ENCODE measurements at places on chromosomes 2 and 18.

DNA sequence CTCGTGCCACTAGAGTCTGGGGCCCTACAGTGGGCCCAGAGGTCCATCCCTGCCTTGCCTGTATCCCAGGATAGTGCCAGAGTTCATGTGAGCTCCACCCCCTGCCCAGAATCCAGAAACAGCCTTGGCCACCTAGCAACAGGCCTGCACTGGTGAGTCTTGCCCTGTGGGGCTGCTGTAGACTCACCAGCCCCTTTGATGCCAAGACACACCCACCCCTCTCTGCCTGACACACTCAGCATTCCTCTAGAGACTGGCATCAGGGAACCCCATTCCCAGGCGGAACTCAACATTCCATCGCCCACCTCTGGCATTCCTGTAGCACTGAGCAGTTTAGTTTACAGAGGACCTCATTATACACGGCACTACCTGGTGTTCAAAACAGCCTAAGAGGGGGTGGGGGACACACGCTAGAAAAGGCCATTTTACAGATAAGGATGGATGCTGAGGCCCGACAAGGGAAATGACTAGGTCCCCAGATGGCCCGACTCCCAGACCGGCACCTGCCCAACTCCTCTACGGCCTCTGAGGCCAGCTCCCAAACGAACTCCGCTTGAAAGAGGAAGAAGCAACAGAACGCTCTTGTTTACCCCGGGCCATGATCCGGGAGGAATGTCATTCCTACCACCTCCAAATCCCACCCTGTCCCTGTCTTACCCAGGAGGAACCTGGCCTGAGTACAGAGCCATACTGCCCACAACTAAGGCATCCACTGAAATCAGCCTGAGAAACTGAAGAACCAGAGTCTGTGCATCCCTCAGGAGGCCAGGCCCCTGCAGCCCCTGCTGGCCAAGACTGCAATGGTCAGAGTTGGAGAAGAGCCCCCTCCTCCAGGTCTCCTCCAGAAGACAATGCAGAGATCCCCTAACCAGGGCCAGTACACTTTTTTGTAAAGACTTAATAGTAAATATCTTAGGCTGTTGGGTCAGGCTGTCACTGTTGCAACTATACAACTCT is 180.2 kb downstream of the TNS1 start:
- no peak for DNase-seq

DNA sequence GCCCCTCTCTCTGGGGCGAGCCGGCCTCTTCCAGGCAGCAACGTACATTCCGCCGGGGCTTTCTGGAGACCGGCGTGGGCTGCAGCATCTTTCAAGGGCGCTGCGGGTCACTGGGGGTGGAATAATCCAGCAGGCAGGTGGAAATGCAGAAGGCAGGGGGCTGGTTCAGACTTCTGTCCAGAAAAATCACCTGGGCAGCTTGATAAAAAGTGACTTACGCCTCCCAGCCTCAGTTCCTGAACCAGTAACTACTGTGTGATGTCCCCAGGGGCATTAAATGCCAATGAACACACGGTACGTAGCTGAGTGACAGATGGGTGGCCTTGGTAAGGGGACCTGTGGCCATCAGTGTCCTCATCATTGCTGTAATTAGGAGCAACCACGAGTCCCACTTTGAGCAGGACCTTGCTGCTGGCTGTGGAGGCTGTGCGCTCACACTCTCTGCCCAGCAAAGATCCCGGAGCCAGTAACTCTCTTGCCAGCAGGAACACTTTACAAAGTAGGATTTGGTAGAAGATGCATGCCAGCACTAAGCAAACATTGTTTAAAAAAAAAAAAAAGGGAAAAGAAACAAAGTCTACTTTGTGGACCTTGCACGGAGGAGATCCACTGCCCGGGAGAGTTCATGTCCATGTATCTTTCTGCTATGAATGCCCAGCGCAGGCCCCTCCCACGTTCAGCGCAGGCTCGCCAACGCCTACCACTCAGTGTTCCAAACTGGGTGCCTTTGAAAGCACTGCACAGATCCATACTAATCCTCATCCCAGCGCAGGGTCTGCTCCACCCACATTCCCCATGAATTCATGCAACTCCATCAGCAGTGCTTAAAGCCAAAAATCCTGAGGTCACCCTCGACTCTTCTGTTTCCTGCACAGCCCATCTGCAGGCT is 177.3 kb downstream of the HDAC4 start:
- DNase-seq, result no peak

GRCh38 chr2:7524195-7524594 is 607.0 kb downstream of the RNF144A start:
- no peak for DNase-seq

- no peak for DNase-seq
These were observed 616 bp downstream of the RNPEPL1 start for GRCh38 chr2:240568678-240569522.

DNA sequence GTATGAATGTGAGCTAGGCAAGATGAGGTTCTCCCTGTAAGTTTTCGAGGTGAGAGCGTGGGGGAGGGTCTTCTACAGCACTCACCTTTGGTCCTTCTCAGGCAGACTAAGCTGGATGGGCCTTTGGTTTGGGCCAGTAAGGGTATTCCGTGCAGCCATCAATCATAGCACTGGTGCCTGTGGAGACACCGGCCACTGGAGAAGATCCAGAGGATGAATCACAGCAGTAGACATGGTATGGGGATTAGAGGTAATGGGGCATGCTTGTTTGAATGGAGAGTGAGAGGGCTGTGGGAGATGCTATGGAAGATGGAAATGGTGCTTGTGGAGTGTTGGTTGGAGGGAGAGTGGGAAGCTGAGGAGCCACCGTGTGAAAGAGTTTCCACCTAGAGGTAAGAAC is 16.1 kb downstream of the MAPRE3 start:
- no peak for DNase-seq

DNA sequence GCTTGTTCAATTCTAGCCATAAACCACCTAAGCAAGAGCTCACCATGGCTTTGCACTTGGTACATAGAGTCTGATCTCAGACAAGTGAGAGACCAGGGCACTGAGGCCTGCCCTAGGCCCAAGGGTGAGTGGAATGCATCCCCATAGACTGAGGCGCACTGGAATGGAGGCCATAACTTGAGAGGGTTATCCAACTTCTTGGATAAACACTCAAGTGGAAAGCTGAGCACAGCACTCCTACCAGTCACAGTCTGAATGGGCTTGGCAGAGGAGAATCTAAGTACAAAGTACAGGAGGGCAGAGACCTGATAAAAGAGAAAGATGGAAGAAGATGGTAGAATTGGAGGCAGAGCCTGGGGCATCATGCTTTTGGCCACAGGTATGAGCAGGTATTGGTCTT is 30.4 kb upstream of the CASP10 start:
- no peak for DNase-seq

DNA sequence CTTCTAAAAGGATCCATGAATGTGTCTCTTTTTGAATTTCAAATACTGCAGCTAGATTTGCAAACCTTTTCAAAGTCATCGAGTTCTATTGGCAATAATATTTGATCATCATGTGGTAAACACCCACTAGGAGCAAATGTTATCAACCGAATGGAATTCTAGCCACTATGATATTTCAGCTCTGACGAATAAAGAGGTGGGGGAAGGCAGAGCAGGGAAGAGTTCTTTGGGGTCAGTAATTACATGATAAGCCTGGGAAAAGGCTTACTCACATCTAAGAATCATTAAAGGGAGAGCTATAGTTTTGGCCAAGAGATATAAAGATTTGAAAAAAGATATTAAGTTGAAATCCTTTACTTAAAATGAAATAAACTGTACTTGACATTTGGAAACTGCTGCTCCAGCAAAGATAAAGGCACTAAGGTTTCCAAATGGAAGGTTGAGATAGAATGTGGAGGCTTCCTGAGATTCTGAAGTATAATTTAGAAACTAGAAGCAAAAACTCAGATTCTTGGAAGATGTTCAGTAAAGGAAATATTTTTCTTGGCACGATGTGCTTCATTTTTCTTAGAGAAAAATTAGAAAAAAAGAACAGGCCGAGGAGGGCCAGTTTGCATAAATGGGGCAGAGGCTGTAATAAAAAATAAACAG is 104.7 kb upstream of the ARHGAP28 start:
- DNase-seq, result no peak

- DNase-seq, result no peak
These were observed 476.3 kb downstream of the TRIB2 start for GRCh38 chr2:13193075-13193474.
